ENCODE measurements at places on chromosomes 2 and 18. TPM values are rescaled to one million over a fixed set of nuclear protein-coding genes. Genes with fewer than 3 reads are reported as not detected.

Gene C2orf78
- not detected for total RNA-seq

Gene NT5DC4
- total RNA-seq: 0.94 TPM

Gene DSEL
- total RNA-seq: 0.41 TPM

Gene DSC2
- 1.00 TPM for total RNA-seq

Gene TMEM247
- not detected for total RNA-seq

Gene CHN1
- total RNA-seq: 16.0 TPM

Gene ZNF521
- total RNA-seq: not detected

Gene TRIM54
- 1.2 TPM for total RNA-seq

Gene AQP12A
- total RNA-seq: not detected

Gene METAP1D
- 2.4 TPM for total RNA-seq

Gene SFT2D3
- total RNA-seq: 5.1 TPM
